ENCODE measurements at places on chromosomes 7 and 10. TPM values are rescaled to one million over a fixed set of nuclear protein-coding genes. Genes with fewer than 3 reads are reported as not detected.

TWIST1 gene
- 42.2 TPM for total RNA-seq

GIMAP4 gene
- total RNA-seq, result 0.28 TPM

CEP55 gene
- 3.8 TPM for total RNA-seq

AGR3 gene
- not detected for total RNA-seq

CFAP70 gene
- total RNA-seq, result 0.92 TPM

ICA1 gene
- total RNA-seq, result under 0.01 TPM

TACC2 gene
- 2.7 TPM for total RNA-seq

BLNK gene
- total RNA-seq, result 0.28 TPM

HGF gene
- 462 TPM for total RNA-seq

DTX2 gene
- 2.6 TPM for total RNA-seq

TBRG4 gene
- 47.5 TPM for total RNA-seq

TMEM229A gene
- not detected for total RNA-seq

DPYSL4 gene
- 1.6 TPM for total RNA-seq

COL28A1 gene
- total RNA-seq, result not detected

SEMA3A gene
- 51.4 TPM for total RNA-seq

TMEM139 gene
- total RNA-seq, result not detected

AMPH gene
- total RNA-seq, result 3.4 TPM

AUTS2 gene
- 2.3 TPM for total RNA-seq
